ENCODE measurements at places on chromosomes 13 and 19. TPM values are rescaled to one million over a fixed set of nuclear protein-coding genes. Genes with fewer than 3 reads are reported as not detected.

The SHISA7 gene
- total RNA-seq = not detected

The GRIK5 gene
- total RNA-seq = 0.57 TPM

The TNNI3 gene
- not detected for total RNA-seq

The KCNN1 gene
- total RNA-seq = not detected

The KLC3 gene
- total RNA-seq = not detected

The C19orf18 gene
- total RNA-seq = 0.44 TPM

The ZNF699 gene
- 14.1 TPM for total RNA-seq

The CXCL17 gene
- not detected for total RNA-seq

The LAMP1 gene
- 77.3 TPM for total RNA-seq

The UPK1A gene
- 1.3 TPM for total RNA-seq

The FXYD1 gene
- total RNA-seq = 1.2 TPM

The MUC16 gene
- not detected for total RNA-seq

DNA sequence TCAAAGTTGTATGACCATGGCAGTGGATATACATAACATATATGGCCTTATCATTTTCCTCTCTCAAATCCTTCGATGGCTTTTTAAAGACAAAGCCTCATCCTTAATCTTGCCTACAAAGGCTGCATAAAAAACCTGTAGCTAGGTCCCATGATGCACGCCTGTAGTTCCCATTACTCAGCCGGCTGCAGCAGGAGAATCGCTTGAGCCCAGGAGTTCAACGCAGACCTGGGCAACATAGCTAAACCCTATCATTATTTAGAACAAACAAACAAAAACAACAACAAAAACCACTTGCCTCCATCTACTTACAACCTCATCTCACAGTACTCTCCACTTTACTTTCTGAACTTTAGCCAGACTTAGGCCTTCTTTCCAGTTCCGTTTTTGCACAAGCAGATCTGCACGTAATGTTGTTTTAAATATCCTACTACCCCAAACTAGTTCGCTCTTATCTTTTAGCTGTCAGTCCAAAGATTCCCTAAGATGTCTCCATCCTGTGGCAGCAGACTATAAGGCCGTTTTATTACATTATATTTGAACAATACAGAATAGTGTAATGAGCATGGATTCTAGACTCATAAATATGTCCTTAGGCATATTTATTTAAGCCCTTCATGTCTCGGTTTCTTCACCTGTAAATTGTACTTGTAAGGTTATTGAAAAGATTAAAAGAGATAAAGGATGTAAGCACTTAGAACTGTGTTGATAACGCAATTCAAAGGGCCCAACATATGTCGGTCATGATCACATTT is 969 bp upstream of the POMP start:
- H3K4me3 ChIP-seq = peak overlapping the region; percentile 86
- DNase-seq = no peak
- peak overlapping the region; percentile 96 for H3K27ac ChIP-seq

GRCh38 chr13:95251641-95252040 is 49.6 kb downstream of the ABCC4 start:
- H3K4me3 ChIP-seq = no peak overlapping the region
- no peaks in the 10 kb centered on the region for H3K36me3 ChIP-seq
- no peaks in the 10 kb centered on the region for H3K4me1 ChIP-seq
- no peak for DNase-seq
- H3K27ac ChIP-seq = no peak overlapping the region
- H3K27me3 ChIP-seq = no peaks in the 10 kb centered on the region

- no peak for DNase-seq
- no peaks in the 10 kb centered on the region for H3K36me3 ChIP-seq
- H3K27ac ChIP-seq = no peak overlapping the region
- no peaks in the 10 kb centered on the region for H3K27me3 ChIP-seq
- H3K4me3 ChIP-seq = no peak overlapping the region
Observed at GRCh38 chr19:53780506-53780905, 43.6 kb downstream of the NLRP12 start.

- no peaks in the 10 kb centered on the region for H3K4me1 ChIP-seq
- H3K27me3 ChIP-seq = no peaks in the 10 kb centered on the region
- H3K4me3 ChIP-seq = no peak overlapping the region
- no peak overlapping the region for H3K27ac ChIP-seq
- no peak for DNase-seq
Observed at GRCh38 chr13:21812192-21812626, 141.3 kb downstream of the FGF9 start.

DNA sequence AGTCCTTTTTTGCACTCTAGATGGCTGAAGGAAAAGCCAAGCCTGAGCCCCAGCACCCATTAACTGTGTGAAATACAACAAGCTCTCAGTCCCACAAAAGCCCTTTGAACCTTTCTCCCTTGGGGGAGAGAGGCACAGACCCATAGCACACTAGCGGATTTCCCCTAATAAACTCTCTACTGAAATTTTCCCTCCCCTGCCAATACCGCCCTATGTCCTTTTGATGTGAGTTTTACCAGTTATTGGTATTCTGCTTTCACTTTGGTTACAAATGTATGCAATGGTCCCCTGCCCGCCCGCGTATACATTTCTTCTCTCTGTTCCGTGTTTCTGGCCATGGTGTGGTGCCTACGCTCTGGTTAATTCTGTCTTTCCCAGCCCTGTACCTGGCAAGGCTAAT is 54.0 kb upstream of the MYO16 start:
- H3K27me3 ChIP-seq = no peaks in the 10 kb centered on the region
- no peak for DNase-seq
- H3K4me1 ChIP-seq = no peaks in the 10 kb centered on the region

GRCh38 chr13:22278336-22278929 is 607.6 kb downstream of the FGF9 start:
- no peak overlapping the region for H3K4me3 ChIP-seq
- H3K4me1 ChIP-seq = no peaks in the 10 kb centered on the region
- peak; percentile 66 for DNase-seq
- no peak overlapping the region for H3K27ac ChIP-seq
- H3K27me3 ChIP-seq = no peaks in the 10 kb centered on the region

DNA sequence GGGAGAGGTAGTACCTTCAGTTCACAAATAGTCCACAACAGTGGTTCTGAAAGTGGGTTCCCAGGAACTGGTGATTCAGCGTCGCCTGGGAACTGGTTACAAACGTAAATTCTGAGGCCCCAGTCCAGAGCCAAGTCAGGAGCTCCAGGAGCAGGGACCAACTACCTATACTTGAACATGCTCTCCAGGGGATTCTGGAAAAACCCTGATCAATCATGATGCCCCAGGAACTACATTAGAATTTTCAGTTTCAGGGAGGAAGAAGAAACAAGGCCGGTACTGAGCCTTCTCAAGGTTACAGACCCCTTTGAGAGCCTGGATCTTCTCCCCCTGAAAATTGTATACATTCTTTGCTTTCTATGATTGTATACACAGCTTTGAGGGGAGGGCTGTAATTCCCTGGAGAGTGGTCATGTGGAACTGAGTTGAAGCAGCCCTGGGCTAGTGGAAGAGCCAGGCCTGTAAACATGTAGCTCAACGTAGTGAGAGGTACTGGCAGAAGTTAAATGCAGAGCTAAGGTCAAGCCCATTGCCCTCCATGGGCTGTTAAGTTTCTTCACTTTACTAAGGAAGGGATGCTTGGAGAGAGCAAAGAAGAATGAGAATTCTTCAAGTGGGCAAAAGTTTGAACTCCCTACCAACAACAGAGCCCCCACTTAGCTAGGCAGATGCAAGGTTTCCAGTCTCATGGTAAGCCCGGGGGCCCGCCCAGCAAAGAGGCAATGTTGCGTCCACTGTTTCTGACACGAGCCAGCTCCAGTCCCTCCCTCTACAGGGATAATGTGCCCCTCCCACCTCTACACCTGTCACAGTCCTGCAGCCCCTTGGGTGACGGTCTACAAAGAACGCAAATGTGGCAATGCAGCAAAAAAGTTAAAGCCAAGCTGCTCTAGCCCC is 17.0 kb downstream of the DOCK9 start:
- no peak for DNase-seq
- no peaks in the 10 kb centered on the region for H3K4me1 ChIP-seq
- H3K36me3 ChIP-seq = no peaks in the 10 kb centered on the region
- H3K27me3 ChIP-seq = no peaks in the 10 kb centered on the region

DNA sequence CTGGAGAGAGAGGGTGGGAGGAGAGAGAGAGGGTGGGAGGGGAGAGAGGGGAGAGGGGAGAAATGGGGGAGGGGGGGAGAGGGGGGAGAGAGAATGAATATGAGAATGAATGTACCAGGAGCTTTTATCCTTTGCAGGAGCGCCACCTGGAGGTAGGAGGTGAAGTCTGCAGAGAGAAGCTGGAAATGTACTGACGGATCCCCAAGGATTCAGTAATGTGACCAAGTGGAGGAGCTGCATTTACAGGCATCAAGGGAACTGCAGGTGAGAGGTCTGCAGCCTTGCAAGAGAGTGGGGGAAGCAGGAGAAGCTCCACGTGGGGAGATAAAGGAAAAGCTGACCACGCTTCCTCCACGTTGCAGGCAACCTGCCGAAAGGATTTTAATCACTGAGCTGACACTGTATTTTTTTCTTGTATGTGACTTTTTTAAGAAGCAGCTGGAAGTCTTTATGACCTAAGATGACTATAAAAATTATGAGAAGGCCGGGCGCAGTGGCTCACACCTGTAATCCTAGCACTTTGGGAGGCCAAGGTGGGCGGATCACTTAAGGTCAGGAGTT is 33.7 kb downstream of the VSTM1 start:
- no peak overlapping the region for H3K4me3 ChIP-seq
- H3K27ac ChIP-seq = no peak overlapping the region
- DNase-seq = peak; percentile 9
- no peaks in the 10 kb centered on the region for H3K4me1 ChIP-seq
- H3K27me3 ChIP-seq = no peaks in the 10 kb centered on the region

DNA sequence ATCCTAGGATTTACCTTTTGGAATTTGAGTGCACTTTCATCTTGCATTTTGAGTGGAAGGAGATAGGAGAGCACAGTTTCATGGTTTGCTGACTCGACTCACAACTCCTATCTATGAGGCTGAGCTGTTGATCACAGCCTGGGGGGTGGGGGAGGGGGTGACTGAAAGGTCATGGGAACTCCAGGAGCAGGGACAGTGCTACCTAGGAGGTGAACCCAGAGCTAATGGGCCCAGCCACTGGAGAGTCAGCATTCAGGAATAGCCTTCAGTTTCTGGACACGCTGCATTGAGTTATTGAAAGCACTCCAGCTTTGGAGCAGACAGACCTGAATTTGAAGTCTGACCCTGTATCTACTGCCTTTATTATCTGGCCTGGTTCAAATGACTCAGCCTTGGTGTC is 339.9 kb downstream of the SLC7A1 start:
- no peaks in the 10 kb centered on the region for H3K36me3 ChIP-seq
- no peak overlapping the region for H3K4me3 ChIP-seq
- H3K27ac ChIP-seq = no peak overlapping the region
- no peak for DNase-seq

DNA sequence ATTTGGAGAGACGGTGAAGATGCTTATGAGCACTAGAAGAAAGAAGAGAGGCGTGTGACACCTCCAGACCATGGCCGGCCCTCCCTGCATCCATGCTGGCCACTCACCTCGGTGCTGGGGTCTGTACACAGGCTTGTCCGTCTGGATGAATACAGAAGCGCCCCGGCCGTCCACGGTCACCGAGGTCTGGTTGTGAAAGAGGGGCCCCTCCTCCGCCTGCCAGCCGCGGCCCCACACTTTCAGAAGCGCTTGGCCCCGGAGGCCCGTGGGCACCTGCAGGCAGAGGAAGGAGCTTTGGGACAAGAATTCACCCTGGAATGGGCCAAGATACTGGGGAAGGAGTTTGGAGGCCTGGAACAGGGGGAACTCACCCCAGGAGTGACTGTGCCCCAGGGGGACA is 15.1 kb downstream of the CPAMD8 start:
- no peaks in the 10 kb centered on the region for H3K36me3 ChIP-seq
- no peak for DNase-seq
- no peaks in the 10 kb centered on the region for H3K27me3 ChIP-seq
- no peaks in the 10 kb centered on the region for H3K4me1 ChIP-seq

GRCh38 chr13:99346335-99347042 is 39.3 kb upstream of the GPR183 start:
- peaks cover 28% of the 10 kb centered on the region for H3K4me1 ChIP-seq
- H3K36me3 ChIP-seq = peaks cover 5% of the 10 kb centered on the region
- no peaks in the 10 kb centered on the region for H3K27me3 ChIP-seq
- no peak overlapping the region for H3K27ac ChIP-seq
- no peak overlapping the region for H3K4me3 ChIP-seq

GRCh38 chr13:105773241-105773640 is 762.2 kb downstream of the EFNB2 start:
- no peak overlapping the region for H3K27ac ChIP-seq
- no peaks in the 10 kb centered on the region for H3K36me3 ChIP-seq

DNA sequence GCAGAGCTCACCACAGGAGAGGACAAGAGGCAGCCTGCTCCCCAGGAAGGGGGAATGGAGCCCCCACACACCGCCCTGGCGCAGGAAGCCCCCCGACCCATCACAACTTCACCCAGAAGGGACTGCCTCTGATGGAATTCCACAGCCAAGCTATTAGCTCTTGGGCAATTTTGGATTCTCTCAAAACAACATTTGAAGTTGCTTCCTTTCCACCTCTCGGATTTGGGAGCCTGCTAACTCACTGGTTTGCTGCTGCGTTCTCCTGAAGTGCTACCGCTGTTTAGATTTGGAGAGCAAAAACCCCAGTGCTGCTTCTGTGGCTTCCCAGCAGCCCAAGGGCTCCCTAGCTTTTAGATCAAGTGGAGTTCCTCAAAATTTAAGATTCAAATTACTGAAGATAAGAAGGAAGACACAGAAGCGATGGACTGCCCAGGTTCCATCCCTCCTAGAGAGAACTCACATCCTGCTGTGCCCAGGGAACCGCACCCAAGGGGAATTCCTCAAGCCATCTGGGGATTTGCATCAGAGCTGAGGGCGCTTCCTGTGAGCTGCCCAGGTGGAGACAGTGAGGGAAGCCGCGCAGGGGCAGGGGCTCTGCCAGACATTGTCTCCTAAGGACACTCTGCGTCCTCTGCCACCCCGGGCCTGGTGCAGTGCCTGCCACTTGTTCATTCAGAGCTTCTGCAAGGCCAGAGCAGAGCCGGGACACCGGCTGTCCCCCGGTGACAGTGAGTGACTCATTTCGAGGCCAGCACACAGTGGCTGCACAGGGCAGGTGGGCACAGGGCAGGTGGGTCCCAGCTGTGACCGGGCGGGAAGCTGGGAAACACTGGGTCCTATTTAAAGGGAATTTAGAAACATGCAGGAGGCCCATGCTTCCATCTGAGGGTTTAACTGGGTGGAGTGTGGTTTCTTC is 45.5 kb downstream of the COL4A1 start:
- no peak overlapping the region for H3K4me3 ChIP-seq
- H3K27ac ChIP-seq = no peak overlapping the region
- no peaks in the 10 kb centered on the region for H3K4me1 ChIP-seq
- no peaks in the 10 kb centered on the region for H3K27me3 ChIP-seq

DNA sequence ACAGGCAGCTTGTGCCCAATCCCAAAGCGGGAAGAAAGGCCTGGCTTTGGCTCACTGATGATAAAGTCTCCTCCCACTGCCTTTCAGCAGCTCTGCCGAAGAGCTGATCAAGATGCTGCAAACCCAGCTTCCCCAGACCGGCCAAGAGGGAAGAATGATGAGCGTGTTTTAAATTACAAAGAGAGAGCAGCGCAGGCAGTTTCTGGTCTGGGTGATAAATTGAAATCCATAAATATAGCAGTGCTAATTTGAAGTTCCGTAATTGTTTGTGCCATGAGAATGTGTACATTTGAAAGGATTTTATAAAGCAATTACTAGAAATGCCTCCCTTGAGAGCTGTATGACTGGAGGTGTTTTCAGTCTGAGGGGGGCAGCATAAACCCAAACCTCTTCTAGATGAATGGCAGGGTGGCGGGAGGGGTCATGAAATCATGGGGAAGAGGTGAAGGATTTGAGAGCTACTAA is 171.8 kb downstream of the STK24 start:
- no peaks in the 10 kb centered on the region for H3K4me1 ChIP-seq
- H3K4me3 ChIP-seq = no peak overlapping the region
- no peak overlapping the region for H3K27ac ChIP-seq
- H3K36me3 ChIP-seq = no peaks in the 10 kb centered on the region
- no peak for DNase-seq
- H3K27me3 ChIP-seq = no peaks in the 10 kb centered on the region

Data from naive thymus-derived CD4-positive, alpha-beta T cell (primary cell).